ENCODE measurements at places on chromosomes 1 and 21. TPM values are rescaled to one million over a fixed set of nuclear protein-coding genes. Genes with fewer than 3 reads are reported as not detected.

Gene HLX
- 12.8 TPM for total RNA-seq

Gene CDK18
- total RNA-seq, result 3.1 TPM

Gene SPAG17
- 1.2 TPM for total RNA-seq

Gene UBXN10
- total RNA-seq, result 0.22 TPM

Gene KIF17
- 1.8 TPM for total RNA-seq

Gene ANXA9
- 0.04 TPM for total RNA-seq

Gene EXTL1
- total RNA-seq, result 0.71 TPM

Gene OR2T29
- total RNA-seq, result not detected

Gene RAB3GAP2
- total RNA-seq, result 21.5 TPM

Data from muscle of leg (tissue), 16 donors.